Endothelial cell of coronary artery (primary cell): ENCODE measurements at places on chromosomes 5 and 9. TPM values are rescaled to one million over a fixed set of nuclear protein-coding genes. Genes with fewer than 3 reads are reported as not detected.

The ACTBL2 gene
- total RNA-seq = 0.28 TPM in 1 of 2 replicates, not detected in the other

The GDF9 gene
- total RNA-seq = under 0.01 and 0.09 TPM in 2 replicates

The SLCO4C1 gene
- not detected in 2 replicates for total RNA-seq

The PLAC8L1 gene
- total RNA-seq = 0.18 and 0.38 TPM in 2 replicates

The AK8 gene
- total RNA-seq = 0.09 TPM in 2 replicates

The SHISAL2B gene
- not detected in 2 replicates for total RNA-seq

The PCSK1 gene
- total RNA-seq = 0.75 and 2.2 TPM in 2 replicates

The BAAT gene
- total RNA-seq = under 0.01 TPM in 1 of 2 replicates, not detected in the other

The BTNL3 gene
- total RNA-seq = not detected in 2 replicates
